ENCODE measurements at places on chromosomes 7 and 10.

- DNase-seq: no peak
Measured at GRCh38 chr7:41167836-41168235, 535.1 kb downstream of the INHBA start.

DNA sequence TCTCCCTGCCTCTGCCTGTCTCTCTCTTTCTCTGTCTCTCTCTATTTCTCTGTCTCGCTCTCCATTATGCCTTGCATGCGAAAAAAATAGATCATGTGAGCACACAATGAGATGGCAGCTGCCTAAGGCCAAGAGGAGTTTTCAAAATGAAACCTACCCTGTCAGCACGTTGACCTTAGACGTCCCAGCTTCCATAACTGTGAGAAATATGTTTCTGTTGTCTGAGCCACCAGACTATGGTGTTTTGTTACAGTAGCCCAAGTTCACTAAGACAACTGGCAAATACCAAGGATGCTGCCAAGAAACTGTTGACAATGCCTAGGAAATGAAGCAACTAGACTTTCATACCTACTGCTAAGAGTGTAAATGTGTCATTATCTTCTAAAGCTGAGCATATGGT is 70.6 kb upstream of the PLXDC2 start:
- no peak for DNase-seq

DNA sequence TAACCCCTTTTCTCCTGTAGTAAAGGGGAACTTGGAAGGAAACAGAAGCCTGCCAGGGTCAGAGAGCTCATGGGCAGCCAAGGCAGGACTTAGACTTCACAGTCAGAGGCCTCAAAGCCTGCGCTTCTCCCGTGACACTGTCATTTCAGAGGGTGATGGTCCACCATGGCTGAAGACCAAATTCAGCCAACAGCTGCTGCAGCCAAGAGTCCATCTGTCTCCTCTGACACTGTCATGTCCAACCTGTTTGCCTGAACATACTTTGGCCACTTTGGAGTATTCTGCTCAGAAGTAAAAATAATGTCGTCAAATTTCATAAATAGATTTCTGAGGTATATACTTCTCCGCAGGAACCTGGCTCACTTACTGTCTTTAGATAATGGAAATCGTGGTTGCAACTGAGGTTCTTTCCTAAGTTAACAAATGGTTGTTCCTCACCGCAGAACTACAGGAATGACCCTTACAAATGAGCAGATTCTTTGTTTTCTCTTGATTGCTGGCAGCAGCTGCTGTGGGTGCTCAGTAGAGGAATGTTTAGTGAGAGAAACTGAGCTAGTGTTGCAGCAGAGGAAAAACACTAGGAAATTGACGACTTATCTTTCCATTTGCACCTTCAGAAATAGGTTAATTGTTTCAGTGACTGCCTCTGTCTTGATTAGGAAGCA is 626.5 kb downstream of the SDK1 start:
- no peak for DNase-seq

GRCh38 chr10:125023255-125023654 is 81.3 kb downstream of the ZRANB1 start:
- no peak for DNase-seq

GRCh38 chr7:18693406-18693805 is 197.9 kb downstream of the HDAC9 start:
- no peak for DNase-seq

DNA sequence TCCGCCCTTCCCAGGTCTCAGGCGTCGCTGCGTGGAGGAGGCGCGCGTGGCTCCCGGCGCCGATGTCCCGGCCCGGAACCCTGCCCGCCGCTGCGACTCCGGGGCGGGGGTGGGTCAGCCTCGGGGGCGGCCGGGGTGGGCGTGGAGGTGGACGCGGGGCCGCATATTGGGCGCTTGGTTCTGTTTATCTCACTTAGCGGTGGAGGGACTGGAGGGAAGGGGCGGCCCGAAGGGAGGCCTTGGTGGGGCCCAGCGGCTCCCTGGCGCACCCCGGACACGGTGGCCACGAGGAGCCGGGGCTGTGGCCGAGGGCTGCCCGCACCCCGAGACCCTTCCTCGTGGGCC is 8.6 kb downstream of the UNCX start:
- no peak for DNase-seq

- DNase-seq: no peak
Measured at GRCh38 chr7:11750191-11750590, 81.8 kb downstream of the THSD7A start.

Data from omental fat pad (tissue), 4 donors.